Activated CD4-positive, alpha-beta T cell treated with anti-CD3 and anti-CD28 coated beads, Interleukin-2, amount 50 U/mL, for 16 hours (primary cell): ENCODE measurements at places on chromosomes 6 and 20.
A peak's percentile ranks its signal among the peaks of the same experiment; 100 is the strongest.

GRCh38 chr6:142323377-142323776, 21.6 kb downstream of the ADGRG6 start:
- no peak for DNase-seq

GRCh38 chr20:12113468-12114371, 196.0 kb downstream of the BTBD3 start:
- DNase-seq, result no peak

GRCh38 chr6:19157486-19157885, 679.7 kb upstream of the ID4 start:
- DNase-seq, result no peak

- no peak for DNase-seq
Observed at GRCh38 chr6:134324766-134325165, 6.9 kb upstream of the SGK1 start.

DNA sequence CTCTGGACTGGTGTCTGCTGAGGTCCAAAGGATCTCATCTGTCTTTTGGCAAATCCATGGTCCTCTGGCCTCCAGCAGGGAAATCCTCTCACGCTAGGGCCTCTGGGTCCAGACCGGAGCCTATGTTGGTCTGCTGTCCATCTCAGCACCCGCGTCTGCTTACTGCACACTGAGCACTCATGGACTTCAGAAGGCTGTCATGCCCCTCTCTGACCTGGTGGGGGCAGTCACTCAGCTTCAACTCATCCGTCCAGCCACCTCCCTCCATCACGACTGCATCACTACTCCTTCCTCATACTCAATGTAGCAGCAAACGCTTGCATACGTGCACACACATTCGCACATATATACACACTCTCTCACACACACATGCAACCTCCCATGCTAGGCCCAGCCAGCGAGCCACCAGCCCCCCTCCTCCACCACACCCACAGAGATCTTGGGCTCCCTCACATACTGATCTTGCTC, 33.3 kb downstream of the GABRR2 start:
- DNase-seq, result peak; percentile 42

DNA sequence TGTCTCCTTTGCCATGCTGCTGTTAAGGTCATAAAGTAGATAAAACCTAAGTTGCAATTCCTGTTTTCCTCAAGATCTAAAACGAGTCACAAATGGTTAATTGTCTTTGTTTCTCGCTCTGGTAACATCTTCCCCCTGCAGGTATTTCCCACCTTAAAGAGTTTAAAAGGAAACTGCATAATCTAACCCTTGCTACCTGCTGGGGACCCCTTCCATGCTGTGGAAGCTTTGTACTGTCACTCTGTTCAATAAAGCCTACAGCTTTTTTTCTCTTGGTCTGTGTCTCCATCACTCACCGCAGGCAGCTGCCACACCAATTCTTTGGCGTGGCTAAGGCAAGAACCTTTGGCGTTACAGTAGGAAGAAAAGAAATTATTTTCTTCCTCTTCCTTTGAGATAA, 117.7 kb upstream of the GJE1 start:
- DNase-seq, result no peak

DNA sequence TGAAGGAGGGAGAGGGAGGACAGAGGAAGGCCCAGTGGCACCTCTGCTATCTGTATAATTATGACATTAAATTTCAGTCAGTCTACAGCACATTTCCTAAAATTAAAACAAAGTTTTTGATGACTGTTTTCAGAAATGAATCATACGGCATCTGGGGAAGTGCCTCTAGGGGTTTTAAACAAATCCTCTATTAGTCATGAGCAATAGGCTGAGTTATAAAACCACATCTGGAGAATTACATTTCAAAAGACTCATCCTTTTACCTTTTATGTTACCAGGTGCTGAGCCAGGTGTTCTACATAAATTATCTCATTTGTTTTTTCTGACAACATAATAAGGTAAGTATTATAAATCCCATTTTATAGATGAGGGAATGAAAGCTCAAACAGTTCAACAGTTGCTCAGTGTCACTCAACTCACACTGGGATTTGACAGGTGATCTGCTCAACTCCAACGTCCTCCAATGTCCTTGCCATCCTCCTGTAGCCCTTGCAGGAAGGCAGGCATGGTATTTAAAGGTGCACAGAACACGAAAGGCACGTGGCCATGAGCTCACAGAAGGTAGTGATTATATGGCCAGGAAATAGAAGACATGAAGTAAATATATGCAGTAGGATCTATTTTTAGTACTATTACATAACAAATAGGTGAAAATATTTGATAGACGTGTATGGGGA, 184.2 kb upstream of the MAN1A1 start:
- DNase-seq, result peak; percentile 59

- no peak for DNase-seq
Observed at GRCh38 chr6:160832422-160832821, 130.4 kb downstream of the PLG start.

GRCh38 chr6:139423037-139423703, 48.7 kb upstream of the CITED2 start:
- no peak for DNase-seq

GRCh38 chr20:17507531-17507930, 23.6 kb downstream of the BFSP1 start:
- no peak for DNase-seq

DNA sequence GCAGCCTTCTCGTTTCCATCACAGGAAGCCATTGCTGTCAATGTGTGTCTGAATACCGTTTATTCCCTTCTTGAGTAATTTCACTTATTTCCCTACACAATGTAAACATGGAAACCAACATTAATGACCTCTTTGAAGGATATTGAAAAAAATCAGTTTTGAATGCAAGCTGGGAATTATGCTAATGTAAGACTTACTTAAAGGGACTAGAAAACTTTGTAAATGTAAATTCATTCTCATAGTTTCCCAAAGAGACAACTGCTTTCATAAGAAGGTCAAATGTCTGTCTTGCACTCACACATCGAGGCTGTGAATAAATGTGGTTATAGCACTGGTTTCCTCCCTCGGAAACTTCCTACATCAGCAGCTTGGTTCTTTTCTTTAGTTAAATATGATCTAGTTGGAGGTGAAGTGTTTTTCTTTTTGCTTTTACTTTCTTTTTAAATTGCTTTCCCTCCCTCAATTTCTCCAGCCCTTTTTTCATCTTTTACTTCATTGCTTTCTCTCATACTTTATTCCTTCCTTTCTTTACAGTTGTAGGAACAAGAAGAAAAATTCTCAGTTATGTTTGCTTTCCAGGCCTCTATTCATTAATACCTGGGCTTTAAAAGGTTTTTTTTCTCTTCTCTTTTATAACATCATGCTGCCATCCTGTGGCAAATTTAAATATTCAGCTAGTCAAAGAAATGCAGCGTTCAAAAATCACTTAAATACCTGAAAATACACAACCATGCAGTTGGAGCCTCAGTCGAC, 108.3 kb downstream of the TNFAIP3 start:
- peak; percentile 70 for DNase-seq

DNA sequence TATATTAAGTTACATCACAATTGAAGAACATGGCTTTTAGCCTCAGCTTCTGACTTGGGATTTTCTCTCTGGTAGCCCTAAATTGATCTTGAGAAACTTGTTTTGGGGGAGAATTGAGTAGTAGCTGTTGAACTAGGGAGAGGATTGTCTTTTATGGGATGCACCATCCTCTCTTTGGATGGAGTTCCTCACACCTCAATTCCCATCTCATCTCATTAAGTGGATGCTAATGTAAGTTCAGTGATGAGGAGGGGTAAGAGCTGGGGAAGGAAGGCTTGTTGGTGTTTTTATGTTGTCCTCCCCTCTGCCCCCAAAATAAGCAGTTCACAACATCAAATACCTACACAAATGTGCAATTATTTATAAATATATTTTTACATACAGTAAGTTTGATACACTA, 4.0 kb downstream of the GJA1 start:
- no peak for DNase-seq

- DNase-seq, result no peak
Observed at GRCh38 chr6:24980507-24981385, 45.0 kb upstream of the RIPOR2 start.

DNA sequence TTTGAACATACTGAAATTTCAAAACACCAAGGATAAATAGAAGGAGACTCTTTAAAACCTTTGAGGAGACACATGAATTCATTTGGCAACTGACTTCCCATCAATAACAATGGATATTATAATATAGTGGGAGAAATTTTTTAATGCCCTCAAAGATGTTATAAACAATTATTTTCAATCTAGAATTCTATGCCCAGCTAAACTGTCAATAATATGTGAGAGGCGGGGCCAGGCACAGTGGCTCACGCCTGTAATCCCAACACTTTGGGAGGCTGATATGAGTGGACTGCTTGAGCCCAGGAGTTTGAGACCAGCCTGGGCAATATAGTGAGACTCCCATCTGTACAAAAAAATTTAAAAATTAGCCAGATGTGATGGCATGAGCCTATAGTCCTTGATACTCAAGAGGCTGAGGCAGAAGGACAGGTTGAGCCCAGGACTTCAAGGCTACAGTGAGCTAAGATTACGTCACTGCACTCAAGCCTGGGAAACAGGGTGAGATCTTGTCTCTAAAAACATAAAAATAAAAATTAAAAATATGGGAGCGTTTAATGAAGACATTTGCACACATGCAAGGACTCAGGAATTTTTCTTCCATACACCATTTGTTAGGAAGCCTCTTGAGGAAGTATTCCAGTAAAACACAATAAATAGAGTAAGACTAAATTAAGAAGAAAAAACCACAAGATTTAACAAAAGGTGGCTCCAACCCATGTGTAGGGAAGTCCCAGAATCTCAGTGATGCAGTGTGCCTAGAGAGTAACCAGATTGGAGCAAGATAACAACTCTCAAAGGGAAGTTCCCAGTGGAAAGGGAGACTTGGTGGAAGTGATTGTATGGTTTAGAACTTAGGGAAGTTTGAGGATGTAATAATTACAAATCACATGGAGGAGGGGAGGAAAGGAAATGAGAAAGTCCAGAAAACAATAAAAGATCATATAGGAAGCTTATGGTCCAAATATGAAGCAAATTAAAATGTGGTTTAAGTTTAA, 26.3 kb upstream of the ETV7 start:
- DNase-seq, result no peak

GRCh38 chr6:45609141-45609638, 231.5 kb upstream of the SUPT3H start:
- no peak for DNase-seq
